Lung microvascular endothelial cell (primary cell): ENCODE measurements at places on chromosomes 3 and 15. TPM values are rescaled to one million over a fixed set of nuclear protein-coding genes. Genes with fewer than 3 reads are reported as not detected.

The RFT1 gene
- total RNA-seq, result 9.4 and 11.3 TPM in 2 replicates

- DNase-seq, result no peak
Measured at GRCh38 chr3:161822291-161822690, 325.7 kb downstream of the OTOL1 start.

GRCh38 chr3:11095932-11096265, 58.4 kb upstream of the HRH1 start:
- no peak for DNase-seq

DNA sequence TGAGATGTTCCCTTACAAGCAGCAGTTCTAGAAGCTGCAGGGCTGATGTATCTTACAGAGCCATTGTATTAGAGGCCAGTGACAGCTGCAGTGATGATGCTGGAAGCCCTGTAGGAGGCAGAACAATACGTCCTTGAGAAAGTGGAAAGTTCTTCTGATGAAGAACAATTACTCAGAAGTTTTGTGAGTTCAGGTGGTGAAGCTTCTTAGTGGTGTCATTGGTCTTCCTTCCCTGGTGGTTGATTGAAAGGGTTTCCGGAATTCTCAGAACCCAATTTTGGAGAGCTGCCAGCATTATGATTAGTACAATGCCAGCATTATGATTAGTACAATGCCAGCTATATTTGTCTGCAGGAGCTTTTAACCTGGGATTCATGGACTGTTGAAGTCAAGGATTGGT, 356.4 kb downstream of the MFSD1 start:
- DNase-seq, result no peak

DNA sequence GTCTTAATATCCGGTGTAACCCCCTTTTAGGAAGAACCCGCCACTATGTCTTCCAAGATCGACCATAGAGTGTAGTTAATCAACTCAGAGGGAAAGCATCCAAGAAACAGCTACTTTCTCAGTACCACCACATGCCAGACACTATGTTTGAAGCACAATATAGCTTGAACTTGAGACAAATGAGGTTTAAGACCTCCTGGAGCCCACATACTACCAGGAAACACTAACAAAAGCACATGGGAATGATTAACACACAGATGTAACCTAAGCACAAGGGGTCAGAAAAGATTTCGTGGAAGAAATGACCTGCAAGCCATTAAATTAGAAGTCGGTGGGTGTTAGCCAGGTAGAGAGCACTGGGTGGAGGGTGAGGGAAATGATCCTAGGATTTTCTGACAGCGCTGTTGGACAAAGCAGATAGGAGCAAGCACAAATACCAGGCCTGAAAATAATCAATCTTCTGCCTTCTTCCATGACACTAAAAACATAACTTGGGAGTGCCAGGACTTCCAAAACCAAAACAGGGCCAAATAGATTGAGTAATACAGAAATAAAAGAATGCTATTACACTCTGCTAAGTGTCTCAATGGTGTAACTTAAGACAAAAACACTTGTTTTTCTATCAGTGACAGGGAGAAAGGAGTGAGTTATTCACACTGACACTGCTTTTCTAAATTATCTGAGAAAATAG, 213.7 kb downstream of the FOXP1 start:
- DNase-seq, result no peak
